ENCODE measurements at places on chromosomes 13 and 19. TPM values are rescaled to one million over a fixed set of nuclear protein-coding genes. Genes with fewer than 3 reads are reported as not detected.

The CCDC169 gene
- 5.1 TPM for polyA plus RNA-seq

The FAM216B gene
- polyA plus RNA-seq, result not detected

The NCR1 gene
- polyA plus RNA-seq, result 0.26 TPM

The MUC16 gene
- polyA plus RNA-seq, result 0.06 TPM
